Glutamatergic neuron (in vitro differentiated cells): ENCODE measurements at places on chromosomes 2 and 18. TPM values are rescaled to one million over a fixed set of nuclear protein-coding genes. Genes with fewer than 3 reads are reported as not detected.

Gene AMER3
- 20.6 TPM for total RNA-seq

Gene SGPP2
- 2.1 TPM for total RNA-seq

Gene NTSR2
- total RNA-seq = not detected

Gene GULP1
- 17.7 TPM for total RNA-seq

Gene POMC
- 0.29 TPM for total RNA-seq

Gene TEKT4
- not detected for total RNA-seq

Gene SCYGR4
- not detected for total RNA-seq

Gene OSBPL6
- 14.4 TPM for total RNA-seq

Gene PFN4
- not detected for total RNA-seq

Gene CCDC148
- total RNA-seq = 1.8 TPM

Gene ANKRD62
- 0.17 TPM for total RNA-seq

DNA sequence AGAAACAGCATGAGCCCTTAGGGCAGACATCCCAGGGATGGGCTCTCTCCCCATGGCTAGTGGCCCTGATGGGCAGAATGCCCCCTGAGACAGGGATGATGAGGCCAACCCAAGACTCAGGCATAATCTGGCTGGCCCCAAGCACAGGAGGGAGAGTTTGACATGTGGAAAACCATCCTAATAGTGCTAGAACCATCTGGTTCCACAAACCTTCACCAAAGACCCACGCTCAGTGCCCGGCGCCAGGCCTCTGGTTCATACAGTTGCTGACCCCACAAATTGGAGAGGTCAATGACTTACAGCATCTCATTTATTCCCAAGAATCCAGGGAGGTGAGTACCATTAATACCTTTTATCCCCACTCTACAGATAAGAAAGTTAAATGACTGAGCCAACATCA lies 95.5 kb downstream of the TNS1 start:
- DNase-seq = no peak

DNA sequence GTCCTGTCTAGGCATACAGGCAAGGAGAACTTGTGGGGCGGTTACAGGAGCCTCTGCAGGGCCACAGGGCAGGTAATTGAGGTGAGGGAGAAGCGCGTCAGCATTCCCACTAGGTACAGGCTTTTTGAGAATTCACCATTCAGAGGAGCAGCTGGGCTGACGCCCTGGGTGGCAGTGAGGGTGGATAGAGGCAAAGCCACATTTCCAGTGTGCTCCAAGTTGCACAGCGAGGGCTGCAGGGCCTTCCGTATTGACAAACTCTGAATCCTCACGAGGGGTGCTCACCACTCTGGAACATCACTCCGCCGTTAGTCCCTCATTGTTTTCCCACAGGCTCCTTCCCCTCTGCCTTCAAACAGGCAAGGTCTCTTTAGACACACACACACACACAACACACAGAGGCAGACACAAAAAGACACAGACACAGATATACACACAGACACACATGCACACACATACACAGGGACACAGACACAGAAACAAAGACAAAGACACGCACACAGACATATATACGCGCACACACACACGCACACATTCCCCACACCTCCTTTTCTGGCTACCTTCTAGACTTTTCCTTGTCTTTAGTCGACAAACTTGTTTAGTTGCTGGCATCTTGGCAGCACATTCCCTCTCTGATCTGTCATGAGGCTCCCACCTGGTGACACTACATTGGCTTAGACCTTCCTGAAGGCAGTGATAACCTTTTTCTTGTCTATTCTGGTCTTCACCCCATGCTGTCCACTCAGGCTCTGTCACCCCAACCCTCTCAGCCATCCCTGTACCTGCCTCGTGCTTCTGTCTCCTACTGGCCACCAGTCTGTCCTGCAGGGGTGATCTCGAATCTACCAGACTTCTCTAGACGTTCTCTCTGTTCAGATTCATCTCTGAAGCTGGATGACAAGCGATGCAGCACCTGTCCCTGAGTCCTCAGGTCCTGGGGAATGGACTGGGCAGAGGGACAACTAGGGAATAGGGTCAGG lies 136.8 kb downstream of the ALPK2 start:
- DNase-seq = no peak

- DNase-seq = no peak
These were observed 311.2 kb downstream of the LPIN1 start for GRCh38 chr2:12057436-12058166.

DNA sequence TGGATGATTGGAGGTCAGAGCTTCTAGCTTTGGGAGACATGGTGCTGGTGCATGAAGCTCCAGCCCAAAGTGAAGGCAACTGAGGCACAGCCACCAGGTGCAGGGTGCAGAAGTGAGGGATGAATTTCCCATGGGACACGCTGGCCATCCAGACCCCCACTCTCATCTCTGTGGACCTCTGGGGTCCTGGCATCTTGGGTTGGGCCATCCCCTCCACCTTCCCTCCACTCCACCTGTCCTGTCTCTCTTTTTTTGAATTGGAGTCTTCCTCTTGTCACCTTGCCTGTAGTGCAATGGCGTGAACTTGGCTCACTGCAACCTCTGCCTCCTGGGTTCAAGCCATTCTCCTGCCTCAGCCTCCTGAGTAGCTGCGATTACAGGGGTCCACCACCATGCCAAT lies 3.4 kb downstream of the NGEF start:
- DNase-seq = no peak

- no peak for DNase-seq
These were observed 479 bp downstream of the RNMT start for GRCh38 chr18:13726972-13727331.

GRCh38 chr2:145086910-145087309 lies 567.0 kb upstream of the ZEB2 start:
- no peak for DNase-seq

GRCh38 chr2:45909677-45910191 lies 258.3 kb downstream of the PRKCE start:
- DNase-seq = no peak

- no peak for DNase-seq
These were observed 87.2 kb upstream of the FSHR start for GRCh38 chr2:49241501-49241900.

DNA sequence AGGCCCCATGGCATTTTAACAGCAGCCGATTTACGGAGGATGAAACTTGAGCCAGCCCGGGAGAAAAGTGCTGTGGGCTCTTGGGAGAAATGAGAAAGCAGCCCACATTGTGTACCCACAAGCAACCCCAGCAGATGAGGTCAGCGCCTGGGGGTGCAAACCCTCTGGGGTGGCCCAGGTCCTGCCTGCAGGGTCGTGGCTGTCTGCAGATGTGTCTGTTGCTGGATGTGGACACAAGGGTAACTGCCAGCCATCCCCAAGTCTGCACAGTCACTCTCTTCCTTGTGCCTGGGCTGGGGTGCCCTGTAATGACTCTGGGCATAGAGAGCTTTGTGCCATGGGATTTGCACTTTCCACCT lies 170.8 kb downstream of the PRKCE start:
- DNase-seq = no peak

GRCh38 chr2:692767-693166 lies 15.6 kb upstream of the TMEM18 start:
- no peak for DNase-seq

GRCh38 chr2:236855866-236856847 lies 229.5 kb upstream of the COPS8 start:
- no peak for DNase-seq

DNA sequence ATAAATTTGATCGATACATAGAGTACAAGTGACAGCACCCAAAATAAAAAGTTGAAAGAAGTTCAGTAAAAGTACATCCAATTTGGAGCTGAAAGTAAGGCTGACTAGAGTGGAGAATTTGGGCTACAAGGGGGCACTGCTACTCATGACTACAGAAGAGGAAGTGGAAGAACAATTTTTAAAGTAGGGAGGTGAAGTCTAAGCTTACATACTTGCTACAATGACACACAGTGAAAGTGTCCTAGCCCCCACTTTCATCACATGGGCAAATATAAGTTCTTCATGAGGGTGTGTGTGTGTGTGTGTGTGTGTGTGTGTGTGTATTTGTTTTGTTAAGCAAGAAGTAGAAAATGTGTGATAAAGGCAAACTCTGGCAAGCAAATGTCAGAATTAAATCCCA lies 45.7 kb downstream of the MAP3K2 start:
- DNase-seq = no peak

GRCh38 chr2:43946685-43947084 lies 49.1 kb downstream of the LRPPRC start:
- DNase-seq = no peak

- no peak for DNase-seq
These were observed 1453.1 kb upstream of the SLC39A10 start for GRCh38 chr2:194203898-194204297.

DNA sequence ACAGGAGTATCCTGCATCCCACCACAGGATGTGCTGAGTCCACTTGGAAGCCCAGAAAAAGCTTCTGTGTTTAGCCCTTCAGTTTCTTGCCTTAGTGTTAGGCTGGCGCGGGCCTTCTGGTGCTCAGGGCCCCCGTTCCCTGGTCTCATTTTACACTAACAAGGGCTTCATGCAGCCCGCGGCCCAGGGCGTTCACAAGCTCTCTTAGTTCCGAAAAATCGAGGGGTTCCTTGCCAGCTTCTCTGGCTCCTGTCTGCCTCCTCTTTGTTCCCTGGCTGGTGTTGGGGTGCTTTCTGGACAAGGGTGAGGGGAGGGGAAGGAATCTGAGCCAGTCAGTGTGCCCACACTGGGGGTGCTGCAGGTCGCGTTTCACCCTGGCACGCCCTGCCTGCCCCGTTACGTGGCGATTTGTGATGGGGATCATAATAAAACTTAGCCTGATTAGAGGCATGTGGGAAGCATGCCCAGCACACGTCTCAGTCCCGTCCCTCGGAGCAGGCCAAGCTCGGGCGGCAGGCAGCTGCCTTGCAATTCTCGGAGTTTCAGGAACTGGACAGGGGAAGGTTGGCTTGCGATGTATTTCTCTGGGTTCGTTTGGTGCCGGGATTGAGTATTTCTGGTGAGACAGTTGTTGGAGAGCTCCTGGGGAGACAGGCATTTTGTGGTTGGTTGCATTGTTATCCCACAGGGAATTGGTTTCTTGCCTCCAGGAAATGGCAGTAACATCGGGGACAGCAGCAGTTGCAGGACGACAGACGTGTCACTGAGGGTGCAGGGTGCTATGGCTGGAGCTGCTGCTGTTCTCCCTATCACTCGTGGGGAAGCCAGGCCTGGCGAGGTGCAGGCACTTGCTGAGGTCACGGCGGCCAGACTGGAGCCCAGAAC lies 22.9 kb downstream of the SH3BP4 start:
- DNase-seq = no peak

GRCh38 chr2:200742426-200742825 lies 69.3 kb upstream of the BZW1 start:
- no peak for DNase-seq

- DNase-seq = no peak
These were observed 135.1 kb upstream of the TFPI start for GRCh38 chr2:187689372-187689771.

DNA sequence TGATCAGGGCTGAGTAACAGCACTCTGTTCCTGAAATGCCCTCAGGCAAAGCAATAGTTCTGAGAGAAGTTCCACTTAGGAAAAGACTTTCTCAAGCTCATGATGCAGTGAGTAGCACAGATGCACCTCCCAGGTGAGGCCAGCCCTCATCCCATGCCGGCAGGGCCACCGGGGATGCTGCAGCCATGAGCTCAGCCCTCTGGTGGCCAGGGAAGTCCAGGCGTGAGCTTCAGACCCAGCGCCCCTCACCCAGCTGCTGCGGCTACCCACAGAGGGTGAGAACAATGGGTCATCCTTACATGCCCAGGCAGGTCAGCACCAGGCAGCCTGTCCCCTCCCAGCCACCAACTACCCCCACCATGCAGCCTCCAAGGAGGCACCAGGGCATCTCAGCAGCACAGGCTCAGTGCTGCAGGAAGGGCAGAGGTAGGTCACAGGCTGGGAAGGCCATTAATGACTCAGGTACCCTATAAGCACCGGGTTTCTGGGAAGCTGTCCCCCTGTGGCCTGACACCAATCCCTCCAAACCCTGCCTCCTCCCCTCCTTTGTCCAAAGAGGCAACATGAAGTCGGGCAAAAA lies 50.6 kb downstream of the TTC32 start:
- no peak for DNase-seq

- peak; percentile 33 for DNase-seq
These were observed 56.5 kb upstream of the CREB1 start for GRCh38 chr2:207473049-207473930.

- peak; percentile 22 for DNase-seq
These were observed 337.6 kb upstream of the FIGN start for GRCh38 chr2:164073101-164074074.

GRCh38 chr2:190746971-190747761 lies 98.3 kb downstream of the NAB1 start:
- DNase-seq = no peak

DNA sequence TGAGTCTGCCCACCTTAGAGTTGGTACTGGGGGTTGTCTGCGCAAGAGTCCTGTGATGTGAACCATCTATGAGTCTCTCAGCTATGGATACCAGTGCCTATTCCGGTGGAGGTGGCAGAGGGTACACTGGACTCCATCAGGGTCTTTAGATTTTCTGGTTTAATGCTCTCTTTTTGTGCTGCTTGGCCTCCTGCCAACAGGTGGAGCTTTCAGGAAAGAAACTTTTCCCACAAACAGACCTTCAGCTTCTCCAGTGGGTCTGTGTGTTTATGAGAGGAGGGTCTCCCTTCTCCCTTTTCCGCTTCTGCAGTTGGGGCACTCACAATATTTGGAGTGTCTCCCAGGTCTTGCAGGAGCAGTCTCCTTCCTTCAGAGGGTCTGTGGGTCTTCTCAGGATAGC lies 1721.9 kb upstream of the SLC39A10 start:
- no peak for DNase-seq

DNA sequence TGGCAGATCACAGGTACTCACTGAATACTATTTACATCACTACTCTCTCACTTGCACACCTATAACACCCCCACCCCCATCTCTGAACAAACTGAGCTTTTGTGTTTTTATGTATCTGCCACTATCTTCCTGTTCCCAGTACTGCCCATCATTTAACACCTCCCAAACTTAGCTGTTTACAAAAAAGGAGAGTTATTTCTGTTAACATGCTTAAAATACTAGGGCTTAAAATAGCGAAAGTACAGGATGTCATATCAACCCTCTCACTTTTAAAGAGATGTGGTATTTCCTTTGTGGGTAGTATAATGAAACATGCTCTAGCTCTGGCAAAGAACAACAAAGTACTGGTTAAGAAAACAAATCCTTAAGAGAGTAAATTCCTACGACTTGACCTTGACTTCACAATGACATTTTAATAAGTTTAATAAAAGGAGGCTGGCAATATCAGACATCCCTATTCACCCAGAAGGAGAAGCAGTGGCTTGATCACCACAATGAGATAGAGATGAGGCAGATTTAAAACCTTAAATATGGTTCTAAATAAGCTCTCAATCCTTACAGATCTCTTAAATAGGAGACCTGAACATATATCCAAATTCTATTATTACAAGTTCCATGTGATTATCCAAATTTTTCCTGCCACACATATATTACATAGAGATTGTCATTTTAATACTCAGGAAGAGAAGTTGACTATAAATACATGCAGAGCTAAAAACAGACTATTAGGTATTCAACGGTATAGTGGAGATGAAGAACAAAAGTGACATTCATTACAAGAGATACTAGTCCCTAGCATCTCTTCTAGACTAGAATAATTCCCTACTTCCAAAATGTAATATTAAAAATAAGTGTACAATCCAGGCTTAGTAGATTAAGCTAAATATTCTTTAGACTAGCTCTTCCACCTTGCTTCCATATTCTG lies 36.9 kb downstream of the TRAK2 start:
- DNase-seq = no peak

GRCh38 chr18:29531746-29532145 lies 1354.8 kb upstream of the CDH2 start:
- DNase-seq = no peak
